Occipital lobe (tissue), 3 donors: ENCODE measurements at places on chromosomes 2 and 18. TPM values are rescaled to one million over a fixed set of nuclear protein-coding genes. Genes with fewer than 3 reads are reported as not detected.

DNA sequence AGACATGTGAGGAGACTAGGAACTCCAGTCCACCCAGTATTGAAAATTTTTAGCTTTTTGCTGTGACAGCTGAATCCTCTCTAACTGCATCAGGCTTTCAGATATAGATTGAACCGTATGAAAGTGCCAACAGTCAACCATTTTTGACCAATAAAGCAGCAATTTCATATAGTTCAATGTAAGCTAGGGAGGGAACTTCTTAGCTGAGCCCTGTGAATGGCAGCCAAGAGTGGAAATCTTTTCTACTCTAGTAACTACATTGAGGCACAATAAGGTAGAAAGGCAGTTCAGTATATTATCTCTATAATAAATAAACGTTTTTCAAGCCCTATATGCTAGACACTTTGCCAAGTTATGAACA is 96.3 kb upstream of the TANK start:
- DNase-seq = no peak

DNA sequence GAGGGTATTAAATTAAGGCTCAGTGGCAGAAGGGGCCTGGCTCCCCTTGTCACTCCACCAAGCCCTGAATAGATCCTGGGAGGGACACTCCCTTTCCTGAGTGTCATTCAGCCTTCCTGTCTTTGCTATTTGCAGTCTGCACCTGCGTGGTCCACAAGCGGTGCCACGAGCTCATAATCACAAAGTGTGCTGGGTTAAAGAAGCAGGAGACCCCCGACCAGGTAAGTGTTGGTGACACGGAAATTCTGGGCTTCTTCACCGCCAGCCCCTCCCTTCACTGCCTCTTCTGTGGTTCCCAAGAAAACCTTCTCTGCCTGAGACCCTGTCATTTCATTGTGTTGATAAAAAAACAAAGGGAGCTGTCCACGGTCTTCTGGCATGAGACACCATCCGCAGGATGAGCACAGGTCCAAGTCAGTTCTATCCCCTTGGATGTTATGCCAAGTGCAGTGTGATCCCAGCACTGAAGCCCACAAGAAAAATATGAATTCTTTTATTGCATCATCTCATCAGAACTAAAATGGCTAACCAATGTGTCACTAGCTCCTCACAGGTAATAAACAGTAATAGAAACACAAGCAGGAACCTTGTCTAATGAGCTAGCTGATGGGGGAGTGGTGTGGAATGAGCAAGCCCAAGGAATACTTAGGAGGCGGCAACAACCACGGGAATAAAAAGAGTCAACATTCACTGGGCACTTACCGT is 316.9 kb upstream of the EPAS1 start:
- DNase-seq = no peak

DNA sequence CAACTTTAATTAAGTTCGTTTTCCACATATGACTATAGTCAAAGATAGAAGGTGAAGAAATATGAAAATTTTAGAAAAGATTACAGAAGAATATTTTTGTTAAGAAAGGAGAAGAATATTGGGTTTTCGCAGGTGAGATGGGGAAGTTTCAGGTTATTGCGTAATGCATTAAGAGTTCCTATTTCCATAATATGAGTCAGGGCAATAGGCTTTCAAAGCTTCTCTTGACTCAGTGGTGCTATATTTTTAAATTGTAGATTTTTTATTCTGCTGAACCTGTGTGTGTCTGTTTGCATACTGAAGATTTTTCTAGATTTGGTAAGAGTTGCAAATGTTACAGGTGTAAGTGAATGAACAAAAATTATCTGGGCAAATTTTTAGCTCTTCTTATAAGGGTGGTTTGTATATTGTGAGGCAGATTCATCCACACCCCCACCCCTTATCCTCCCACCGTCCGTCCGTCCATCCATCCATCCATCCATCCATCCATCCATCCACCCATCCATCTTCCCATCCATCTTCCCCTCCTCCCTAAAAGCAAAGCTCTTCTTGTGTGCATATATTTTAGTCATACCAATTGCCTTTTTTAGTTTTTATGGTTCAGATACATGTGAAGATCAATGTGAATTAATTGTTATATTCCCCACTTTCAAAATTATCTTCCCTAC is 69.6 kb downstream of the MYO1B start:
- no peak for DNase-seq

Gene CCL20
- not detected for total RNA-seq
